CD4-positive, alpha-beta T cell treated with Interleukin-2 at 100 ng/mL for 4 hours (primary cell): ENCODE measurements at places on chromosomes 6 and 20.

GRCh38 chr6:166045173-166045859, 122.3 kb downstream of the TBXT start:
- no peak for DNase-seq

DNA sequence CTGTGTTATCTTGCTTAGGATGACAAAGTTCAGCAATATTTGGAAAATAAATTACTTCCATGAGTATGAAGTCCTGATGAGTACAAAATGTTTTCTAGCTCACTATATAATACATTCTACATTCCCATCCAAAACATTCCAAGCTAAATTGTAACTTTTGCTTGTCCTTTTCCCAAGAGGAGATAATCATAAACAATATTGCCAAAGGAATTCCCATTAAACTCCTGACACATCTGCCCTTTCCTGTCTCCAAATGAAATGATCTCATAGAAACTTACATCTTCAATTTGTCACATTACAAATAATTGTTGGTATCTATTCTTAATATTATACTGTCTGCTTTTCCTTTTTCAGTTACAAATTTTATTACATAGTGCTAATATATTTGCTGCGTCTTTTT, 20.4 kb upstream of the SENP6 start:
- DNase-seq, result no peak

GRCh38 chr6:2116496-2116895, 128.9 kb downstream of the GMDS start:
- no peak for DNase-seq

DNA sequence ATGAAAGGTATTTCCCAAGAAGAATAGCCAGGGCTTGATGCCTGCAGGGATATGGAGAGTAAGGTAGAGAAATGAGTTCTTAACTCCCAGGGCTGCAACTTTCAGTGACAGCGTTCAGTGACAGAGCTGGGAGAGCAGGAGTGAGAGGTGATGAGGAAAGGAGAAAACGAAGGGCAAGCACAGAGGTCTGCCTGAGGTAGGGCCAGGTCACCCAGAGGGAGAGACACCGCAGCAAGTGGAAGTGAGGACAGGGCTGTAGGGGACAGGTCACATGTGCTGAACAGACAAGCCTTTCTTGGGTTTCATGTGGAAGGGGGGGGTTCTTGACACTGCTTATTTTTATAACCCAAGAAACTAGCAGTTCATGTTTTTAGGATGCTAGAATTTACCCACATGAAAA, 72.5 kb downstream of the PREP start:
- DNase-seq, result no peak

- no peak for DNase-seq
Measured at GRCh38 chr6:87243812-87244211, 78.6 kb upstream of the SMIM8 start.
